ENCODE measurements at places on chromosomes 12 and 14. TPM values are rescaled to one million over a fixed set of nuclear protein-coding genes. Genes with fewer than 3 reads are reported as not detected.

OR4L1 gene
- polyA plus RNA-seq = not detected

FOXA1 gene
- 0.18 TPM for polyA plus RNA-seq

ATN1 gene
- 78.6 TPM for polyA plus RNA-seq

SDR9C7 gene
- polyA plus RNA-seq = 0.23 TPM

ADAMTS20 gene
- 0.08 TPM for polyA plus RNA-seq

HRK gene
- 0.29 TPM for polyA plus RNA-seq

IQSEC3 gene
- 2.7 TPM for polyA plus RNA-seq

CNTN1 gene
- polyA plus RNA-seq = 11.0 TPM

KRT79 gene
- polyA plus RNA-seq = not detected

DDX11 gene
- polyA plus RNA-seq = 30.7 TPM

TAS2R19 gene
- 2.2 TPM for polyA plus RNA-seq

DEPDC4 gene
- 1.4 TPM for polyA plus RNA-seq

KTN1 gene
- 175 TPM for polyA plus RNA-seq

PPFIBP1 gene
- 27.3 TPM for polyA plus RNA-seq

TEX22 gene
- 1.4 TPM for polyA plus RNA-seq

TAS2R42 gene
- not detected for polyA plus RNA-seq

TCL1B gene
- not detected for polyA plus RNA-seq
